ENCODE measurements at places on chromosomes 3 and 15.
A peak's percentile ranks its signal among the peaks of the same experiment; 100 is the strongest.

- DNase-seq, result no peak
These were observed 54.5 kb upstream of the GOLGA6B start for GRCh38 chr15:72599855-72600464.

DNA sequence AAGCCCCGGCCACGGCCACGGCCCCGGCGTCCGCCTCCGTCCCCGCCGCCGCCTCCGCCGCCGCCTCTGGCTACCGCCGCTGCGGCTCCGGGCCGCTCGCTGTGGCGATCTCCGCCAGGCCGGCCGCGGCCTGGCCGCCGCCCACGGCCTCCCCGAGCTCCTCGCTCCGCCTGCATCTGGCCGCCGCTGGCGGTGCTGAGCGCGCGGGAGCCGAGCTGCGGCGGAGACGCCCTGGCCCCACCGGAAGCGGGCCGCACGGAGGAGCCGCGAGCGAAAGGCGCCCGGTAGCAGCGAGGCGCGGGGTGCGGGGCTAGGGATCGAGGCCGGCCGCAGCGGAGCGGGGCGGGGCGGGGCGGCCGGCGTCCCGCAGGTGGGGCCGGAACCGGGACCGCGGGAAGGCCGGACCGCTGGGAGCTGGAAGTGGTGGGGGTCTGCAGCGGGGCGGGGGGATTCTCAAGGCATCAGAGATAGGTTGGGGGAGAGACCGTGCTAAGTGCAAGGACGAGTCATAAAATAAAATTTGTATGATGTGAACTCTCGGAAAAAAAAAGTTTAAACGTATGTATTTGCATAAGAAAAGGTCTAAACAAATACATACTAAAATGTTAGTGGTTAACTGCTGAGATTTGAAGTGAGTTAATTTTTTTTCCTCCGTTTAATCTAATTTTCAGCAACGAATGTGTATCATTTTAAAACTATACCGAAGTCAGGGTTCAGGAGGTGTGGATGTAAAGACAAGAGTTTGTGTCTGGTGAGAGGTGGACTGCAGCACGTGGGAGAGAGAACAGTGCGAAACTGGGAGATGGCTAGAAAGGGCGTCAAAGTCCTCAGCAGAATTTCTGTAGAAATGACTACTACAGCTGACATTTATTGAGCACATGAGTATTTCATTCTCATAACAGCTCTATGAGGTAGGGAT, at the start of gene AVEN:
TSS of gene AVEN (minus strand) at position 334 of the 919 bp plus-strand sequence. CDS start at position 176, 158 bp downstream.
- peak; percentile 20 for DNase-seq

DNA sequence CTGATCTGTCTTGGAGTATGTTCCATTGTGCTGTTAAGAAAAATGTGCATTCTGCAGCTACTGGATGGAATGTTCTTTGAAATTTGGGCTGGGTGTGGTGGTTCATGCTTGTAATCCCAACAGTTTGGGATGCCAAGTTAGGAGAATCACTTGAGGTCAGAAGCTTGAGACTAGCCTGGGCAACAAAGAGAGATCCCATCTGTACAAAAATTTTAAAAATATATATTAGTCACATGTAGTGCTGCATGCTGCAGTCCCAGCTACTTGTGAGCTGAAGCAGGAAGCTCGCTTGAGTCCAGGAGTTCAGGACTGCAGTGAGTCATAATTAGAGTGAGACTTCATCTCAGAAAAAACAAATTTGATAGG, 62.8 kb upstream of the PLSCR4 start:
- no peak for DNase-seq

DNA sequence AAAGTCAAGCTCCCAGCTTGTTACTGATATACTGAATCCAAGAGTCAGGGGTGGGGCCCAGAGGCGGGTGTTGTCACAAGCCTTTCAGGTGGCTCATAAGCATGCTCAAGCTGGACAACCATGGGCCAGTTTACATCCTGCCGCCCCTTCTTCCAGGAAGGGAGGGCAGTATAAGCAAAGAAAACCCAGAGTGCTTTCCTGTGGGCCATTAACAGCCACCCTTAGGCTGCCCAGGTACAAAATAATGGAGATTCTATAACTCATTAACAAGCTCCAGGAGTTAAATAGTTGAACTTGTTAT, 183.2 kb downstream of the NTRK3 start:
- DNase-seq, result no peak

DNA sequence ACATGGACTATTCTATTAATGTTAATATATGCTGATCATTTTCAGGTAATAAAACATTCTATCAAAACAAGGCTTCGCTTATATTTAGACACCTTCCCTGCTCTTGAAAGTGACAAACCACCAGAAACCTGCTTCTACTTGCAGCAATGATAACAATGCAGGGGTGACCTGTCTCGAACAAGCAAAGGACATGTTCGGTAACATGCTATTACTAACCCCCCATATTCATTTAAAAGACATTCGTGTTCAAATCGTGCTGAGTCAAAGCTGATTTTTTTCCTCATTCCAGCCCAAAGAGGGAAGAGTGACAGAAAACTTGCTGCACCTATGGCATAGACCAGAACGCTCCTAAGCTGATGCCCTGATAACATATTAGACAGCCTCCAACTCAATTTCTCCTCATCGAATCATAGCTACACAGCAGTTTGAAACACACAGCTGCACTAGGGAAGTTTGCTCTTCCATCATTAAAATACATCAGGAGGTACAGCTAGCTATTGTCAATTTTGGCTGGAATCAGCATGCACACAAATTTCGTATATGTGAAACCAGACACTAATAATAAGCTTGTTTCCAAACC, 341.5 kb downstream of the FOXP1 start:
- DNase-seq, result no peak

DNA sequence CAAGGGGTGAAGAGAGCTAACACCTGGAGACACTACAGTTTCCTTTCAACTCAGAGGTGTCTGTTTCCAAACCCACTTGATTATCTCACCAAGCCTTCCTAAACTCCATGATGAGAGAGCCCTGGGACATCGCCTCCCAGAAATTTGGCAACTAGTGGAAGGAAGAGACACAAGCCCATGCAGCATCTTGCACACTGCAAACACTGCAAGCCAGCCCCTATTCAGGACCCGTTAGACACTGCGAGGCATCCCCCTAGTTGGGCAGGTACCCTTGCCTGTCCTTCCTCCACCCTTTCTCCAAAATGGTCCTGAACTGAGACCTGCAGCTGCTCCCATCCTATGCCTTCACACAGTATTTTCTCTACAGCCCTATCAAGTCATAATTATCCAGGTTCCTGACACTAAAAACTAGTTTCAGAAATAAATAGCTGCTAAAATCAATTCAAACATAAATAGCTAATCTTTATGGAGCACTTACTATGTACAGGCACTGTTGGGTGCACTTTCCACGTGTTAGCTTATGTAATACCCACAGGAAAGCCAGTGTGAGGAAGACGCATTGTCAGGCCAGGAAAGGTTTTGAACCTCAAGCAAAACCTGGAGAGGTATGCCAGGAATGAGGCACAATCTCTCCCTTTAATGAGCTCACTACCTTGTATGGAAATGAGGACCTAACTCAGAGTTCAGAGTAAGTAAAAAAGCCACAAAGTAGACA, 2.8 kb downstream of the MAGI1 start:
- DNase-seq, result no peak

- no peak for DNase-seq
These were observed 216.0 kb downstream of the DIPK2A start for GRCh38 chr3:144187531-144188210.

GRCh38 chr3:19173945-19174344, 25.6 kb downstream of the KCNH8 start:
- no peak for DNase-seq

DNA sequence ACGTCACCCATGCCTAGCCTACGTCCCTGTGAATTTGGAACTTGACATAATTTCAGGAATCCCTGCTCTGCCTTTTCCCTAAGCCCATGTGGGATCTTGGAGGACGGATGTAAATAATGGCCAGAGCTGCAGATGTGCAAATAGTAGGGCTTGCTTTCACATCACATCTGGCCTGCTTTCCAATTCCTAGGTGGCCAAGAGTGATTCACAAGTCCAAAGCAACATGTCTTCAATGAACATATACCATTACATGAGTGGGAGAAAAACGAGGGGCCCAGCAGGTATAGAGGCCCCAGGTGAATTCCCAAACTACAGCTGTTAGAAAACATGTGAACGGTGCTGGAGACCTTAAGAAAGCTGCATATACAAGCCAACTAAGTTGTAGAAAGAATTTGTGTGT, 214.6 kb downstream of the MAGI1 start:
- DNase-seq, result no peak

GRCh38 chr3:150110097-150110496, 139.4 kb upstream of the PFN2 start:
- DNase-seq, result no peak

- no peak for DNase-seq
These were observed 549.9 kb downstream of the GRM7 start for GRCh38 chr3:7410782-7411181.

- DNase-seq, result no peak
These were observed 27.2 kb downstream of the USP3 start for GRCh38 chr15:63531586-63531985.

DNA sequence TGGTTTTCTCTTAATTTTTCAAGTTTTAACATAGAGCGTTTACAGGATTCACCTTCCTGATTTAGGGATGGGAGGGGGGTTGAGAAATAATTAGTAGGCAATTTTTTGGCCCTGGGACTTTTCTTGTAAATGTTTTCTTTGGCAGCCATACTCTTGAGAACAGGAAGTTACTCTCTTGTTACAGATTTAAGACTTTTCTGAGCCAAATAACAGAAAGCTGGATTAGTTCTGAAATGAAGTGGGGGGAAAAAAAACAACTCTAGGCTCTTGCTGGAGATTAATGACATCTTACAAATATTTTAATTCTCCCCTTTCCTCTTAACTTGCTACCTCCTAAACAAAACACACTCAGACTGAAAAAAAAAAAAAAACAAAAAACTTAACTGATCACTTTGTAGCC, 13.8 kb upstream of the POLR2M start:
- no peak for DNase-seq

DNA sequence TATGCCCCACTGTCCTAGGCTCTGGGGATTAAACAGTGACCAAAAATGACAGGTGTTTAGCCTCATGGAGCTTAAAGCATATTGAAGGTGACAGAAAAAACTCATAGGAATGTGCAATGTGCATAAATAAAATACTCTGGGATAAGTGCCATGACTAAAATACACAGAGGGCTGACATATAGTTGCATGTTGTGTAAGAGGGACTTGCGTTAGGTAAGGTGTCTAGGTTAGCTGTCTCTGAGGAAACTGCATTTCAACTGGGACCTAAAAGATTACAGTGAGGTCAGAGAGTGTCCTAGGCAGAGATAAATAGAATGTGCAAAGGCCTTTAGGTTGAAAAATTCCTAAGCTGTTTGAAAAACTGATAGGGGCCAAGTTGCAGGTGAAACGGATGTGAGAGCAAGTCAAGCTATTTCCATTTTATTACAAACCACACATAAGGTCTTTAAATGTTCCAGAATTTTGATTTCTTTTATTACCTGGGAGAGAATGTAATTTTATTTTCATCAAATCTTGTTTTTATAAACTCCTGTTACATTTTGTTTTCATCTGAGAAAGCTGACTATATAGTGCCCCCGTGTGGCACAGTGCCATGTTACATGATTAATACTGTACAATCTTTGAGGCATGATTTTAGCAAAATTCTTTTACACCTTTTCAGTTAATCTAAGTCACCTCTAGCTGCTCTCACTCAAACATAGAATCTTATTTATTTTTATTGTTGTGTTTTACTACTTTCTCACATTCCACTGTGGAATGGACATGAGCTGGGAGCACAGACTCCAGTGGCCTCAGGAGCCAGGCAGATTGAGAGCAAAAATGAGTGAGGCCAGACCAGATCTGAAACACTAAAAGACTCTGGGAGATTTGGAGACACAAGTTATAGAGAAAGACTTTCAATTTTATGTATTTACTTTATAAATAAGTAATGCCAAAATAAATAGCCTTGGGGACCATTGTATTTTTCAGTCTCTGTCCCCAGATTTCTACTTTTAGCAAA, 259.6 kb upstream of the ZNF717 start:
- DNase-seq, result no peak

DNA sequence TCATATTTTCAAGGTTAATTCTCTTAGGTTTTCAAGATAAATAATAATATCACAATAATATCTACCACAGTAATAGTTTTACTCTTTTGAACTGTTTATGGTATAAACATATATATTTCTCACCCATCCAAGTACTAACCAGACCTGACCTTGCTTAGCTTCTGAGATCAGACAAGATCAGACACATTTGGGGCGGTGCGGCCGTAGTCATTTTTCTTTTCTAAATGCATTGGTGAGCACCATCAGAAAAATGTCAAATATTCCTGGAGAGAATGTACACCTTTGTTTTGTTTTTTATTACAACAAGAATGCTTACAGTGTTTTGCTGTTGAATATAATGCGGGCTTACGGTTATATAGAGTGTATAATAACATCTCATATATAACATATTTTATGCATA, 267.8 kb downstream of the ADAMTS17 start:
- no peak for DNase-seq

GRCh38 chr15:36675008-36675407, 95.6 kb downstream of the CDIN1 start:
- DNase-seq, result no peak

DNA sequence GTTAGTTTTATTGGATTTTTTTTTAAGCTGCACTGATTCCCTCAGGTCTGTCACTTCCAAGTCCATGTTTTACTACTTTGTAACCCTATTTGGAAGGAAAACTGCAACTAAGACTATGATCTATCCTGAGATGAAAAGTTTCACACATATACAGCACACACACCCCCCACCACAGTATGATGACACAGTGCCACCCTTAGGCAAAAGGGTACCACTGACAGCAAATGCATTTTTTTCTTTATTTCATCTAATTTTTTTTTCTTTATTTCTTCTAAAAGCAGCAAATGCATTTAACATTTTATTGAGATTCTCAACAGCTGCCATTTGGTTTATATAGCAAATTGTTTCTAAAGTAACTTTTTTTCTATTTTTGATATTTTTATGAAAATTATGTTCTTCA, 21.2 kb downstream of the NGRN start:
- DNase-seq, result no peak

- no peak for DNase-seq
These were observed 34.7 kb downstream of the FOXL2 start for GRCh38 chr3:138912237-138912636.

DNA sequence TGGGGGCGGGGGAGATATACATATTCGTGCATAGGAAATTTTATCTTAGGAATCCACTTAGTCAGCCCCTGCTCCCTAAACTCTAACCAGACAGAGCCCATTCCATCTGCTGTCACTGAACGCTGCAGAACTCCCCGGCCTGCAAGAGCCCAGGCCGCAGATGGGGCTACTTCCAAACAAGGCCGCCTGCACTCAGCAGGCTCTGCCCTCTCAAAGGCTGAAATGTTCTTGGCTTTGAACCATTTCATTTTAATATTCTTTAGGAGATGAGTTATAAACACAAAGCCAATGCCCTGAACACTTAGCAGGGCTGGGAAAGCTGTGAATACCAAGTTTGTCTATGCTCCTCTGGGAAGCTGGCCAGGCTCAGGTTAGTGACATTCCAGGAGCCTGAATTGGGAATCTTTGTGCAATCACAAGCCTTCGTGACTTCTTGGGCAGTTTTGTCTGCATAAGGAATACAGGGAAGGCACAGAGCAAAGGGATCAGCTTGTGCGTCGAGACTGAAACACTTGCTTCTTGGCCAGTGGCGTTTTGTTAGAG, 65.0 kb downstream of the SYNM start:
- no peak for DNase-seq

GRCh38 chr3:196423044-196423781, 9.0 kb downstream of the UBXN7 start:
- DNase-seq, result no peak

GRCh38 chr15:41507820-41508290, 5.8 kb downstream of the LTK start:
- DNase-seq, result no peak

Measured in effector memory CD4-positive, alpha-beta T cell (primary cell).